ENCODE measurements at places on chromosomes 3 and 15.
A peak's percentile ranks its signal among the peaks of the same experiment; 100 is the strongest.

DNA sequence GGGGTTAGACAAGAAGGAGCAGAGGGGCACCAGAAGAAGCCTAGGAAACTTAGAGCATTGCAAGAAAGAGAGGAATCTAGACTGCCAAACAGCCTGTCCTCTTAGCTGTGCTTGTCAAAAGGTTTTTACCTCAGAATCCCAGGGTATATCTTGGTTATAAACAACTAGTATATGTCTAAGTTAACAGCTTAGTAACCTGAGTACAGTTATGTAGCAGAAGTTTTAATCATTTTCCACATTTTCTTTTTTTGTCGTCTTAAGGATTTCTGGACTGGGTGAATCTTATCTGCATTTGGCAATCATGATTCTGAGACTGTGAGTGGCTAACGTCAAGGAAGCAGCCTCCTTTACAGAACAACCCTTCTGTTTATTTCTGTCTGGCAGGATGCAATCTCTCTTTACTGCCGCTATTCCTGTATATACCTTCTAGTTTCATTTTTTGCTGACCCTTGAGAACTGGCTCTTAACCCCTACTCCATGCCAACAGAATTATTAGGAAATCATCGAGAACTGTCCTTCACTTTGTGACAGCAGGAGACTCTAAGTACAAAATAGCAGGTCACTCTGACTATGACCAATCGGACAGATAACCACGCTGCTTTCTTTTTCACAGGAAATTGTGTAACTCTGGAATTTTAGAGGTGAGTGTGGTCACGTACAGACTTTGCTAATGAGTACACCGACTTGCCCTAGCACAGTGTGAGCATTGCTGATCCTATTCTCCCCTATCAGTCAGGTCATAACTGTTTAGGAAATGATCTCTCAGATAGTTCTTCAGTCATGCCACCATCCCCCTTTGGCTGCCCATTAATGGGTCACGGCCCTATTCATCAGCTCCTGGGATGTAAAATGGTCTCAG is 3.3 kb upstream of the CP start:
- DNase-seq, result peak; percentile 48

GRCh38 chr3:42367903-42368302 is 42.5 kb downstream of the LYZL4 start:
- no peak for DNase-seq

GRCh38 chr3:114509756-114510155 is 215.9 kb downstream of the TIGIT start:
- DNase-seq, result no peak

DNA sequence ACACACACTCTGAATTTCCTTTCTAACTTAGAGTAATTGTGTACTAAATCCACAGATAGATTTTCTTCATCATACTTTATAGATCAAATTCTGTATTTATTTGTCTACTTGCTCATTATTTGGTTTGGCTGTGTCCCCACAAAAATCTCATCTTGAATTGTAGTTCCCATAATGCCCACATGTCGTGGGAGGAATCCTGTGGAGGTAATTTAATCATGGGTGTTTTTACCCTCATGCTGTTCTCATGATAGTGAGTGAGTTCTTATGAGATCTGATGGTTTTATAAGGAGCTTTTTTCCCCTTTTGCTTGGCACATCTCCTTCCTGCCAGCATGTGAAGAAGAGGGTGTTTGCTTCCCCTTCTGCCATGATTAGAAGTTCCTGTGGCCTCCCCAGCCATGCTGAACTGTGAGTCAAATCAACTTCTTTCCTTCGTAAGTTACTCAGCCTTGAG is 198.3 kb upstream of the TGFBR2 start:
- no peak for DNase-seq

GRCh38 chr3:13378155-13378554 is 42.0 kb downstream of the NUP210 start:
- no peak for DNase-seq

GRCh38 chr3:29183346-29184087 is 97.4 kb upstream of the RBMS3 start:
- no peak for DNase-seq
